ENCODE measurements at places on chromosomes 12 and 14.

DNA sequence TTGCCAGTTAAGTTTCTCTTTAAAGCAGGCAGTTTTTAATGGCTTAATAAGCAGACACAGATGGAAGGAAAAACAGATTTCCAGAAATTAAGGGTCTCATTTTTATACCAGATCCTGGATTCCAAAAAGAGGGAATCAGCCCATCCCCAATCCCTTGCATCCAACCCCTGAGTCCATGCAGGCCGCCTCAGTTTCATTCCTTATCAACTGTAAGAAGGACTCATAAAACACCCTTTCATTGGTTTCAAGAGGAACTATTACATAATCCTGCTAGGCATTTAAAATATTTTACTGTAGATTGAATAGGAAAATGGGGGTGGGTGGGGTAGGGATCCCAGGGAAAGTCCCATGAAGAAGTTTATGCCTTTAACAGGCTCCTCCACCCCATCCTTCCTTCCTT is 9.4 kb downstream of the CCDC184 start:
- DNase-seq = no peak

GRCh38 chr14:105905456-105905855 is 379.1 kb downstream of the TMEM121 start:
- DNase-seq = no peak

GRCh38 chr12:124296295-124296915 is 1.5 kb downstream of the RFLNA start:
- no peak for DNase-seq

DNA sequence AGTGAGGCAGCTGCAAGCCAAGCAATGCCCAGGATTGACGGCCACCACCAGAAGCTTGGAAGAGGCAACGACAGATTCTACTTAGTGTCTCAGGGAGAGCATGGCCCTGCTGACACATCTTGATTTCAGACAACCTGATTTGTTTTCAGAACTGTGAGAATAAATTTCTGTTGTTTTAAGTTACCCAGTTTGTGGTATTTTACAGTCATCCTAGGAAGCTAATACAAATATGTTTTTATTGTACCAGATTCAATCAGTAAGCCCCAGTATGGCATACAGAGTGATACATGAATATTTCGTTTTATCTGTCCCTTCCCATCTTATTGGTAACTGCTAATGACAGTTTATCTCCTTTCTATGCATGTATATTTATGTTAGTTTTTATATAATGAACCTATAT is 62.3 kb downstream of the SAMD4A start:
- no peak for DNase-seq

- DNase-seq = no peak
Observed at GRCh38 chr14:105857826-105858675, 331.7 kb downstream of the TMEM121 start.

- DNase-seq = no peak
Observed at GRCh38 chr12:51951843-51952722, 584 bp downstream of the ACVR1B start.

DNA sequence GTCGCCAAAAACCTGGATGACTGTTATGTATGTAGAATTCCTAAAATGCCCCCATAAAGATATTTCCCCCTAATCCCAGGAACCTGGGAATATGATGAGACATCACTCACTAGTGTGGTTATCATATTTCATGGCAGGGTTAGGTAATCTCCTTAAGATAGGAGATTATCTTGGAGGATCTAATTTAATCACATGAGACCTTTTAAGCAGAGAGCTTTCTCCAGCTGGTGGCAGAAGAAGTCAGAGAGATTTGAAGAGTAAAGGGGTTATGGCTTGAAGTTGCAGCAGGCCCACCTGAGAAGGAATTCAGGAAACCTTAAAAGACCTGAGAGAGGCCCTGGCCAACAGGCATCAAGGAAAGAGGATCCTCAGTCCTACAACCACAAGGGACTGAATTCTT is 53.6 kb downstream of the DYRK2 start:
- no peak for DNase-seq

- DNase-seq = no peak
Observed at GRCh38 chr12:728781-729180, 23.6 kb upstream of the WNK1 start.

DNA sequence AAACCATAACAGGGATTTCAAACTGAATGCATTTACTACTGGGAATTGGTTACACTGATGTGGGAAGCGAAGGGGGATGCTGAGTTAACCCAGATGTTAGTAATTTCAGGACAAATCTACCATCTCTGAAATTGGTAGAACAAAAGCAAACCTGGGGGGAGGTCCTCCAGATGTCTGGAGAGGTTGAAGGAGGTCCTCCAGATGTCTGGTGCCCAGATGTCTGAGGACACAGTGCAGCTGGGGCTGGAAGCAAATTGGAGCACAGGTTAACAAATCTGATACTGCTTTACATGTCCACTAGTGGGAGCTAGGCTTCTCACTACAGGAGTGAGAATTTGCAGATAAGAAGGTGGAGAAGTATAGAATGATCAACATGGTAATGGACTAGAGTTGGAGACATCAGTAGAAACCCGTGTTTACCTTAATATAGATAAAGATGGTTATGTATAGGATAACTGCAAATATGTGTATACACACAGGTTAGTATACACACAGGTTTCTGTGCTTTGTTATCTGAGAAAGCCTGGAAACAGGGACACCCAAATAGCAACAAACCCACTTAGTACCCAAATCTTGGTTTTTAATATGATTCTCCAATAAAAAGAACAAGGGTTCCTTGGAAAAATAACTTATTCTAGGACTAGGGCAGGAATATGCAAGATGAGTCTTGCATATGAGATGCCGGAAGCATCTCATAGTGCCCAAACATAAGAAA is 162.5 kb downstream of the C12orf50 start:
- no peak for DNase-seq

DNA sequence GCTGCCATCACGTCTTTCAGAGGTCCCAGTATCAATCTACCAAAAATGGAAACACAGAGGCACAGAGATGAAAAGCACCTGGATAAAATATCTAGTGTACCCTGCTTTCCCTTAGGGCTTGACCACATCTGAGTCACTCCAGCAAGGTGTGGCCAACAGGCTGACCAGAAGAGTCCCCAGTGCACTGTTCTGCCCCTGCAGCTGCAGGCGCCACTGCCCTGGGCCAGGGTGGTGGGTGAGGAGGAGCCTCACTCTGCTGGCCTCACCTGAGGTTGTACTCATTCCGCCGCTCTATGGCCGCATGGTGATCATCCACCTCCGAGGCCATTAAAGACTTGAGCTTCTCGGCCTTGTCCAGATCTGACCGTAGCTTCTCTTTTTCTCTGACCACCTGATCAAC is 60.4 kb downstream of the NIN start:
- no peak for DNase-seq

DNA sequence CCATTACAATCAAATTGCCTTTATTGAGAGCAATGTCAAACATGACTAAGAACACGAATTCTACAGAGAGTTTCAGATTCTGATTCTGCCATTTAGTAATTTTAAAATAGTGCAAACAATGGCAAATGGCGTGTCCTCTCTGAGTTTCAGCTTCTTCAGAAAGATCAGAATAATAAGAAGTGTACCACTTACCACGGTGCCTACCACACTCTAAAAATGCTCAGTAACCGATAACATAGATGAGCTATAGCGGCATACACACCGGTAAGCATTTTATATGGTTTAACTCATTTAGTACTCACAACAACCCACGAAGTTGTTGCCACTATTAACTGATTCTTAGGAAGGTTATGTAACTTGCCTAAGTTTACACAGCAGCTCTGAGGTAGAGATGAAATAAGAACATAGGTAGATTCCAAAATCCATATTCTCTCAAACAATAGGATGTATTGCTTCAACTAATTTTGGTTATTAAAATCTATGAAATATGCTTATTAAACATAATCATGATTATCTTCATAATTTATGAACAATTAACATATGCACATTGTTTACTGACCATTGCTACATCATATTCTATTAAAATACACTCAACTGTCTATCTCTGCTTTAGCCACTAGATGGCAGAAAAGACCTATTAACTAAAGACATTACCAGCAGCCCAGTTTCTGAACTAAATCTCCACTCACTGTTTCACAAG is 38.3 kb downstream of the SLC6A15 start:
- no peak for DNase-seq

DNA sequence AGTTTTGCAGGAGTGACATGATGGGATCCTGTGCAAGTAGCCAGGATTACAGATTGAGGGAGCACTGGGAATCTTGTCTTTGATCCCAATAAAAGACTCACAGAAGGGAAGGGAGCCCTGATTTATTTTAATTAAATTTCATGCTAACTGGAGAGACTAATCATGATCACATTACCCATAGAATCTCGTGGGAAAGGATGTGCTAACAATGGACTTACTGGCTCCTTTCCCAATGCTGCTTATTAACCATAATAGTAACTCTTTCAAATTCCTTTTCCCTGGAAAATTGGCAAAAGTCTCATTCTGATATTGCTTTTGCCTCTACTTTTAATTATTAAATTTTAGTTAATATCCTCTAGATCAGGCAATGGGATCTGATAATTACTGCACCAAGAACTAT is 174.8 kb upstream of the AVPR1A start:
- DNase-seq = no peak

All from left renal cortex interstitium (tissue), 4 donors.